ENCODE measurements at places on chromosomes 6 and 20. TPM values are rescaled to one million over a fixed set of nuclear protein-coding genes. Genes with fewer than 3 reads are reported as not detected.

The FABP7 gene
- not detected for polyA plus RNA-seq

The NKX2-4 gene
- polyA plus RNA-seq, result not detected

The TTK gene
- polyA plus RNA-seq, result 2.4 TPM

The SSTR4 gene
- polyA plus RNA-seq, result not detected

The SLCO4A1 gene
- polyA plus RNA-seq, result 9.0 TPM

The CNR1 gene
- 0.46 TPM for polyA plus RNA-seq

The GOPC gene
- 9.5 TPM for polyA plus RNA-seq

The SAMD10 gene
- 4.9 TPM for polyA plus RNA-seq

The HDAC2 gene
- 53.5 TPM for polyA plus RNA-seq

The NEURL2 gene
- polyA plus RNA-seq, result 3.8 TPM

The POFUT1 gene
- 8.2 TPM for polyA plus RNA-seq

The LST1 gene
- polyA plus RNA-seq, result 8.8 TPM

The OR2H2 gene
- not detected for polyA plus RNA-seq

The PHF1 gene
- polyA plus RNA-seq, result 99.9 TPM

The LAMP5 gene
- 0.61 TPM for polyA plus RNA-seq

The COL9A3 gene
- polyA plus RNA-seq, result 2.4 TPM

The LY6G5C gene
- polyA plus RNA-seq, result 2.7 TPM

The BCAS1 gene
- 6.3 TPM for polyA plus RNA-seq

The FAM162B gene
- 2.5 TPM for polyA plus RNA-seq

The SRMS gene
- not detected for polyA plus RNA-seq

The SIRPB1 gene
- 0.76 TPM for polyA plus RNA-seq

The HLA-DPB1 gene
- 48.3 TPM for polyA plus RNA-seq

The PRR18 gene
- polyA plus RNA-seq, result not detected

The OR12D3 gene
- polyA plus RNA-seq, result not detected

The SYNDIG1 gene
- 0.53 TPM for polyA plus RNA-seq

The TMEM170B gene
- 0.65 TPM for polyA plus RNA-seq

The RIMS4 gene
- 0.55 TPM for polyA plus RNA-seq

The PCSK2 gene
- polyA plus RNA-seq, result 0.65 TPM

The CCDC170 gene
- 0.31 TPM for polyA plus RNA-seq

The HLA-DQA1 gene
- polyA plus RNA-seq, result 5.0 TPM

The PARD6B gene
- 6.0 TPM for polyA plus RNA-seq

The IL17A gene
- polyA plus RNA-seq, result 0.08 TPM

The ADTRP gene
- 3.9 TPM for polyA plus RNA-seq

The PAX1 gene
- not detected for polyA plus RNA-seq

The VSX1 gene
- polyA plus RNA-seq, result 0.05 TPM

The MAP3K4 gene
- 12.6 TPM for polyA plus RNA-seq

The HCRTR2 gene
- not detected for polyA plus RNA-seq

The CCDC167 gene
- 47.8 TPM for polyA plus RNA-seq

The CBLN4 gene
- not detected for polyA plus RNA-seq

The HDGFL1 gene
- not detected for polyA plus RNA-seq

The VGLL2 gene
- polyA plus RNA-seq, result not detected

The OOEP gene
- polyA plus RNA-seq, result 0.18 TPM

The HLA-DRB5 gene
- 0.37 TPM for polyA plus RNA-seq

The PDE10A gene
- polyA plus RNA-seq, result 0.78 TPM

The COL11A2 gene
- polyA plus RNA-seq, result 0.19 TPM

All from stomach (tissue), 19 donors.